Heart right ventricle (tissue), 16 donors: ENCODE measurements at places on chromosomes 13 and 19. TPM values are rescaled to one million over a fixed set of nuclear protein-coding genes. Genes with fewer than 3 reads are reported as not detected.

Gene MKNK2
- polyA plus RNA-seq, result 189 TPM

- DNase-seq, result no peak
Measured at GRCh38 chr13:108525827-108526226, 103.6 kb upstream of the MYO16 start.

Gene ATP8A2
- polyA plus RNA-seq, result under 0.01 TPM

Gene PRR36
- polyA plus RNA-seq, result 0.01 TPM

Gene PLIN5
- 25.7 TPM for polyA plus RNA-seq

GRCh38 chr19:28535352-28535775 is 677.6 kb downstream of the UQCRFS1 start:
- DNase-seq, result no peak
